ENCODE measurements at places on chromosomes 3 and 15. TPM values are rescaled to one million over a fixed set of nuclear protein-coding genes. Genes with fewer than 3 reads are reported as not detected.

Gene MYO1E
- 38.3 TPM for total RNA-seq

Gene CHCHD6
- 13.4 TPM for total RNA-seq

Gene RRP9
- 16.2 TPM for total RNA-seq

Gene CNTN4
- total RNA-seq = 8.8 TPM

Gene LMAN1L
- total RNA-seq = not detected

Gene FANCD2OS
- not detected for total RNA-seq

DNA sequence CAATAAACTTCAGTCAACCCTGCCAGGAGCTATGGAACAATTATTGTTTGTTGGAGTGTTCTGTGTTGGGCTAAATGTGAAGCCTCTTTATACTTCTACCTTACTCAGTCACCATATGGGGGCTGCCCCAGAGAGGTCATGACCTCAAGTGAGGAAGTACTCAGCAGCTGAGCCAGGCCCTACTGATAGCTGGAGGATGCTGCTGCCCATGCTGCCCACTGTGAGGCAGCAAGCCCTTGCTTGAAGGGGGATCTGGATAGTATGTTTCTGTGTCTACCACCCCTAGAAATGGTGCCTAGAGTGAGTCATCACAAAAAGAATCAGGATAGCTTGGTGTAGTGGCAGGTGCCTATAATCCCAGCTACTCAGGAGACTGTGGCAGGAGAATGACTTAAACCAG lies 4.5 kb upstream of the RPL24 start:
- H3K36me3 ChIP-seq = no peaks in the 10 kb centered on the region
- DNase-seq = no peak
- peak overlapping the region; percentile 39 for H3K27ac ChIP-seq
- no peaks in the 10 kb centered on the region for H3K27me3 ChIP-seq
- H3K4me3 ChIP-seq = no peak overlapping the region

DNA sequence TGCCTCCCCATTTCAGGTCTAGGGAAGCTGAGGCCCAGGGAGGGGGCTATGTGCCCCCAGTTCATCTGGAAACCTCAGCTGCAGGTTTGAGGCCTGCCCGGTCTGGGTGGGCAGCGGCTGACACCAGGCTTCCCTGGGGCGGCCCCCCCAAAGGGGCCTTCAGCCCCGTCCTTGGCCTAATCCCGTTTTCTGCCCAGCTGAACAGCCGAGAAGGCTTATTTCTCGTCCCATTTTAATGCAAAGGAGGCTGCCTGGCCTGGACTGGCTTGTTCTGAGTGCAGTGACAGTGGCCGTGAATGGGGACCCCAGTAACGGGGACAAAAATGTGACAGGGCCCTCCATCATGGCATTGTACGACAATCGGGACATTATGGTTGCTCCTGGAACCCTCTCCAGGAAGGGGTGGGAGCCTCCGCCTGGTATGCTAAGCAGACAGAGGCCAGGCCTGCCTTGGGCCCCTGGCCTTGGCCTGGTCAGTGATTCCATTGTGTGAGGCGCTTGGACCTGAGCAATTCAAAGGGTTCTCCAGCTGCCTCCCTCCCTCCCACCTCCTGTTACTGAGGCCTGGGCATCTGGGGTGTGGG lies 93.9 kb downstream of the WNT7A start:
- no peaks in the 10 kb centered on the region for H3K27me3 ChIP-seq
- no peak overlapping the region for H3K4me3 ChIP-seq
- no peak for DNase-seq

GRCh38 chr3:179666436-179667035 lies 13.7 kb downstream of the USP13 start:
- no peak overlapping the region for H3K4me3 ChIP-seq
- DNase-seq = no peak
- no peak overlapping the region for H3K27ac ChIP-seq
- no peaks in the 10 kb centered on the region for H3K27me3 ChIP-seq
- no peaks in the 10 kb centered on the region for H3K36me3 ChIP-seq
- peaks cover 22% of the 10 kb centered on the region for H3K4me1 ChIP-seq

GRCh38 chr3:190586631-190587011 lies 72.7 kb downstream of the IL1RAP start:
- no peak for DNase-seq
- no peaks in the 10 kb centered on the region for H3K27me3 ChIP-seq
- H3K4me1 ChIP-seq = peaks cover 7% of the 10 kb centered on the region

DNA sequence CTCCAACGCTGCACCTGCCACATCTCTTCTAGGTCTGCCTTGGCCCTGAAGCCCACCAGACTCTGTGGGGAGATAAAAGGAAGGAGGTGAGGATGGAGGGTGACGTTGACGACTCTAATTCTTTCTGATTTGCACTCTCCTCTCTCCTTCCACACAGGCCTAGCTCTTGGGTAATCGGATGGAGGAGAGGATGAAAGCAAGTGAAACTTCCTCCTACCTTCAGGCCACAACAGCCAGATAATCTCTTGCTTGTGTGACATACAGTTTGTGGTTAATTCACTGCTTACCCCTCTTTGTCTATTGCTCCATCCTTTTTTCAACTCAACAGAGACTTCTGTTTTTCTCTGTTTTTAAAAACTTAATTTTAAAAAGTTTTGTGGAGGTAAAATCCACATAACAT lies 208.1 kb downstream of the SV2B start:
- peaks cover 1% of the 10 kb centered on the region for H3K4me1 ChIP-seq
- no peak overlapping the region for H3K4me3 ChIP-seq
- no peaks in the 10 kb centered on the region for H3K36me3 ChIP-seq
- H3K27ac ChIP-seq = no peak overlapping the region

DNA sequence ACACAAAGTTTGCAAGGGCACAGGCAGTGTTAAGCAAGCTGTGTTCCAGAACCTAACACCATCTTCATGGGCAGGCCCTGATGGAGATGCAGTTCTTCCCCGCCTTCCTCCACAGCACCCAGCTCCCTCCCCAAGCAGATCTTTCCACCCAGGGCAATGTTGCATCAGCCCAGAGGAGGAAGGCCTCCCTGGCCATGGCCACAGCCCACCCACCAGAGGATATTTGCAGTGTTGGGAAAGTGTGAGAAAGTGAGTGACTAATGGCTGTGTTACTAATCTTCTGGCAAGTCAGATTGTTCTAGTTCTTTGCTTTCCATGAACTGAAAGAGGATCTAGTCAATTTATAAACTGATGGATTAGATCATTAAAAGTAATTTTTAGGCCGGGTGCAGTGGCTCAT lies 42.0 kb upstream of the ATP10A start:
- DNase-seq = no peak
- H3K36me3 ChIP-seq = no peaks in the 10 kb centered on the region
- H3K4me3 ChIP-seq = no peak overlapping the region
- H3K27me3 ChIP-seq = no peaks in the 10 kb centered on the region

GRCh38 chr3:23804441-23805209 lies 1.1 kb upstream of the UBE2E1 start:
- no peak overlapping the region for H3K4me3 ChIP-seq
- H3K27me3 ChIP-seq = no peaks in the 10 kb centered on the region
- DNase-seq = no peak
- H3K36me3 ChIP-seq = no peaks in the 10 kb centered on the region

DNA sequence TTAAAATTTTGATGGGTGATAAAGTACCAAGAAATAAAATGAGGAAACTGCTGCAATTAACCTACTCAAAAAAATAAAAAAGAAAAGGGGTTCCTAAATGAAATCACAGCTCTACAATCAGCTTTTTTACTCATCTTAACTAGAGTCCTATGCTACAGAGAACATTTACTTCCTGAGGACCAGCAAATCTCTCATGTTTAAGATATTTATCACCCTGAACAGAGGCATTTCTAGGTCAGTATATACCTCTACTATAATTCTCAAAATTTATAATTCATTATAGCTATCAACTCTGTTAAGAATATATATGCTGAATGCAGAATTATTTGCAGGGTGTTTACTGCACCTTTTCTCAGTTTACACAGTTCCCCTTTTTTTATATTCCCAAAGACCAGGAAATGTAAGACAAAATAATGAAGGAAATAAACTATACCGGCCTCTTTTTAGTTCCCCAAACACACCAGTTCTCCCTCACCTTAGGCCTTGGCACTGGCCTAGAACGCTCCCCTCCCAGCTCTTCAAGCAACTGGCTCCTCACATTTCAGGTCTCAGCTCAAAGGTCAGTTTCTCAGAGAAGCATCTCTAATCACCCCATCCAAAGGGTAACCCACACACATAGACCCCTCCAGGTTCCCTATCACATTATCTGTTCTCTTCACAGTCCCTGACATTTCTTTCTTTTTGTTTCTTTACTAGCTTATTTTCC lies 71.1 kb downstream of the LRRFIP2 start:
- no peaks in the 10 kb centered on the region for H3K36me3 ChIP-seq
- H3K27ac ChIP-seq = no peak overlapping the region
- no peak overlapping the region for H3K4me3 ChIP-seq
- H3K4me1 ChIP-seq = peaks cover 8% of the 10 kb centered on the region
- DNase-seq = no peak

GRCh38 chr3:123300583-123300982 lies 98.8 kb downstream of the SEC22A start:
- H3K4me3 ChIP-seq = no peak overlapping the region
- DNase-seq = no peak
- H3K27me3 ChIP-seq = no peaks in the 10 kb centered on the region
- no peak overlapping the region for H3K27ac ChIP-seq
- no peaks in the 10 kb centered on the region for H3K4me1 ChIP-seq

- peak overlapping the region; percentile 18 for H3K27ac ChIP-seq
- peaks cover 86% of the 10 kb centered on the region for H3K4me1 ChIP-seq
- H3K4me3 ChIP-seq = no peak overlapping the region
- peaks cover 25% of the 10 kb centered on the region for H3K36me3 ChIP-seq
These were observed 86.7 kb downstream of the VGLL4 start for GRCh38 chr3:11556851-11557644.

- H3K4me1 ChIP-seq = no peaks in the 10 kb centered on the region
- no peak overlapping the region for H3K4me3 ChIP-seq
- no peak overlapping the region for H3K27ac ChIP-seq
- no peaks in the 10 kb centered on the region for H3K36me3 ChIP-seq
- DNase-seq = no peak
- H3K27me3 ChIP-seq = no peaks in the 10 kb centered on the region
These were observed 101.9 kb downstream of the GRM7 start for GRCh38 chr3:6962801-6963200.

- no peaks in the 10 kb centered on the region for H3K36me3 ChIP-seq
- no peaks in the 10 kb centered on the region for H3K27me3 ChIP-seq
- DNase-seq = no peak
- H3K4me3 ChIP-seq = no peak overlapping the region
These were observed 57.1 kb downstream of the RAP2B start for GRCh38 chr3:153219146-153219545.

DNA sequence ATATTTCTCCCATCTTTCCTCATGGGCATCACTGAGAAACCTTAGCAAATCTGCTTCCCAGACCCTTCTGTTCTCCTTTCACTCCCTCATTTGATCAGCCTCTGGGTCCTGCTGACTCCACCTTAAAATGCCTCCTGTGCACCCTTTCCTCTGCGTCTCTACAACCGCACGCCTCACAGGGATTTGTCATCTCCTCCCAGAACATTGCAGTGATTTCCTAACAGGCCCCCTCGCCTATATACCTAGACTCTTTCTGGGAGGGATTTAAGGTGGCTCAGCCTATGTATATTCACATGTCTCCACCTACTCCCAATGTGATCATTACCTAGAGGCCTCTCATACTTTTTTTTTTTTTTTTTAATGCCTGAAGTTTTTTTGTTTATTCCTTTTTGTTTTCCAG lies 69.2 kb downstream of the LIPC start:
- H3K36me3 ChIP-seq = no peaks in the 10 kb centered on the region
- DNase-seq = no peak
- no peaks in the 10 kb centered on the region for H3K4me1 ChIP-seq
- no peak overlapping the region for H3K4me3 ChIP-seq
- H3K27me3 ChIP-seq = no peaks in the 10 kb centered on the region

Measured in esophagus muscularis mucosa (tissue), 4 donors.